Stimulated activated naive CD4-positive, alpha-beta T cell (primary cell): ENCODE measurements at places on chromosomes 2 and 18.

DNA sequence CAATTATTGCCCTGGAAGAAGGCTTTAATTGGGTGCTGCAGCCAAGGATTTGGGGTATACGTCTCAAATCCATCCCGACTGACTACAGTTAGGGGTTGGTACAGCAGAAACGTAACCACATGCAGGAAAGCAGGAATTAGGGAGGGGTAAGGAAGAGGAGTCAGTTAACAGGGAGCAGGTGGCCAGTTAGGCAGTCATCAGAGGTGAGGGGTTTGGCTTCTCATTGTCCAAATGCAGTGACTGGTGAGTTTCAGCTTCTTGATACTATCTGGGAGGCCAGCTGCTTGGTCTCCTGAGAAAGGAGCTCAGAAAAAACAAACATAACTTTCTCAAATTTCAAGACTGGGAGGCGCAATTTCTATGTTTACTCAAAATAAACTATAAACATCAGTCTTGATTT lies 38.8 kb upstream of the UBE2F start:
- no peak for DNase-seq

DNA sequence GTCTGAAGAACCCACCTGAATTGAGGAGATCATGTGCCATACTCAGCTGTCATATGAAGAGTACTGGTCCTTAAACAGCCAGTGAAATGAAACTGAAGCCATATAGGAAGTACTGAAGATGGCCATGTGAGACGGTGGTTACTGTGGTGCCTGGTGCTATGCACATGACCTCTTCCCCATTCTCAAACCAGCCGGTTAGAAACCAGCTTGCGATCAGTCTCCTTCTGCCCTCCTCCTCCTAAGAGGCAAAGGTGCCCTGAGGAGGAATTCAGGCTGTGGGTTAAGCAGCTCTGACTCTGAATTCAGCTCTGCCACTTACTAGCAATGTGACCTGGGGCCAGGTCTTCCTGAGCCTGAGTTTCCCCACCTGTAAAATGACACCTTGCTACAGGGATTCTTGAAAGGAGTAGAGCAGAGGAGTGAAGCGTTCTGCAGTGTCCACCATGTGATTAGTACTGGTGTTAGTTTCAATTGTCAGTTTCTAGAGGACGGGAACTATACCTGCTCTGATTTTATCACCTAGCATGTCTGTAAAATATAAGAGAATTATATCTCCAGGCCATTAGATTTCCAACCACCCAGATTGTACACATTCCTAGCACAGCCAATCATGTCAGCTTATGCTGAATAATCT lies 5.1 kb downstream of the FECH start:
- DNase-seq, result no peak

GRCh38 chr2:207330912-207331311 lies 165.2 kb upstream of the KLF7 start:
- DNase-seq, result no peak

GRCh38 chr18:73884868-73885267 lies 262.8 kb downstream of the FBXO15 start:
- DNase-seq, result no peak

GRCh38 chr18:34707670-34708069 lies 2.4 kb upstream of the DTNA start:
- no peak for DNase-seq

DNA sequence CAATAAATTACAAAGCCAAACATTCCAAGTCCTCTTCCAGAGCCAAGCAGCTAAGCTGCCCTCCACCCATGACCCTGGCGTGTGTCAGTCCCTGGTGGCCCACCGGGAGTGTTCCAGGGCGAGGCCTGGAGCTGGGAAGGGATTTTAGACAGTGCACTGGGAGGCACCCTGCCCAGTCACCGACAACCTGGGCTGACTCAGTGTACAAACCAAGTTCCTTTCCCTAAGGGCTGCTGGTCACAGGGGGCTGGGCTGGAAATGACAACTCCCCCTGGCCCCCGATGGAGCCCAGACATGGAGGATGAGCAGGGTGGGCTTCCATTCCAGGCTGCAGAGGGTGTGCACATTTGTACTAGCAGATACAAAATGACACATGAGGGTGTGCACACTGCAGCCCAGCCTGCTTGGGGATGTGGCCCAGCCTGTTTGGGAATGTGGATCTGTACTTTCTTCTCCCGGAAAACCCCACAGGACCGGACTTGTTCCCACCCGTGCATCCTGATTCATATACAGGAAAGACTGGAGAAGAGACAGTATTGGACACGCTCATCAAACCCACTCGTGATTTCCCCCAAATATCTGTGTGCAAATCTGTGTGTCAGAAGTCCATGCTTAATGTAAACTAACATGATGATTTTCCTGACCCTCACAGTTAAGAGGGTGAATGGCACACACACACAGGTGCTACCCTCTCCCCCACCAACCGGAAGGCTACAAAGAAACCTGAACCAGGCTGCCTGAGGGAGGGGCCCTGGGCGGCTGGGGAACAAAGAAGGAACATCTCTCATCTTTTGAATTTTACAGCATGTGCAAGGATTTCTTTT lies 58.9 kb downstream of the NDUFA10 start:
- no peak for DNase-seq

DNA sequence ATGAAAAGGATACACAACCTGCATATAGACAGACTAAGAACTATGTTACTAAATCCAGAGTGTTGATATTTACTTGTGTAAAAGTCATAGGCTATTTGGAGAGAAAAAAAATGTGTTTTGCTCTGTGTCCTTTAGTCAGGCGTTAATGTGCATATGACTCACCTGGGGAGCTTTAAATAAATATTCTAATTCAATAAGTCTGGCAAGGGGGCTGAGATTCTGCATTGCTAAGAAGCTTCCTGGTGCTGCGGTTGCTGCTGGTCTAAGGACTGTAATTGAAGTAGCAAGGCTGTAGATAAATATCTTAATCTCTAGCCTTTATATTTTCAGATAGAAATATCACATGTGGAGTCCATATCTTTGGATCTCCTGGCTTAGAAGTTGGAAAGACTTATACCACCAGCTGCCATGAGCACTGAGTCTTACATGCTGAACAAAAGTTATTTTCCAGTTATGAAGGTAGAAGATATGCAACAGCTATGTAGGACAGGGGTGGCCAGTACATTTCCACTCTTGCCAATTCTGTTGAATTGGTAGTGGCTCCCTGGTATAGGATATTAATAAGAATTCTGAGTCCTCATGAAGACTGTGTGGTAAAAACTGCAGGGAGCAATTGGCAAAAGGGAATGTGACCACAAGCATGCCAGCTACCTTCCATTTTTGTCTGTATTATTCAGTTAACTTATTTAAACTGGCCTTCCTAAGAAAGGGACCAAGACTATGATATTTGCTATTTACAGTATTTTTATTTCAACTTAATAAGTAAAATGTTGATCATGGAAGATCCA lies 4.8 kb downstream of the SPAG16 start:
- DNase-seq, result no peak

- no peak for DNase-seq
Measured at GRCh38 chr2:203584784-203585183, 49.7 kb upstream of the RAPH1 start.
